ENCODE measurements at places on chromosomes 16 and 17.

GRCh38 chr17:48335858-48336500 is 94.0 kb downstream of the SKAP1 start:
- DNase-seq: no peak

DNA sequence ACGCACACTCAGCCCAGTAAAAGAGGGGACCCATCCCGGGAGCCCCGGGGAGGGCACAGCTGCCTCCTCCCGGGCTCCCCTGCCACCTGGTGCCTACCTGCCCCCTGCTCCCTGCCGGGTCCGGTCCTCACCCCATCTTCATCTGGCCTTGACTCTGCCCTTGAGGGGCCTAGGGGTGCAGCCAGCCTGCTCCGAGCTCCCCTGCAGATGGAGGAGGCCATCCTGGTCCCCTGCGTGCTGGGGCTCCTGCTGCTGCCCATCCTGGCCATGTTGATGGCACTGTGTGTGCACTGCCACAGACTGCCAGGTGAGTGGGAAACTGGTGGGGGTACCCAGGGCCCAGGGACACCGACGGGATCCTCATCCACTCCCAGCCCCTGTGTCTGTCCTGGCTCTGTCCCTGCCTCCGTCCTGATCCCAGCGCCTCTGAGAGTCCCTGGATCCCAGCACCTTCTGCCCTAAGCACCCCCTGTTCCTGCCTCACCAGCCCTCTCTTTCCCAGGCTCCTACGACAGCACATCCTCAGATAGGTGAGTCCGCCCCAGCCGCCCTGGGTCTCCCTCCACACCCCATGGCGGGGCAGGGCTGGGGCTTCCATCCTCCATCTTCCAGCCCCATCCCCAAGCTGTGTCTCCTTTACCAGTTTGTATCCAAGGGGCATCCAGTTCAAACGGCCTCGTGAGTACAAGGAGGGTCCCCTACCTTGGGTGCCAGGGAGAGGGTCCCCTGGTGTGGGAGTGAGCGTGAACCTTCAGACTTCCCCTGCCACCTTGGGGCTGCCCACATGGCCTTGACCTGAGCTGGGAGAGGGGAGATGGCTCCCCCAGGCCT is 574 bp downstream of the LAT start:
- DNase-seq: no peak

GRCh38 chr16:2792940-2793339 is 5.3 kb upstream of the PRSS41 start:
- peak; percentile 5 for DNase-seq

DNA sequence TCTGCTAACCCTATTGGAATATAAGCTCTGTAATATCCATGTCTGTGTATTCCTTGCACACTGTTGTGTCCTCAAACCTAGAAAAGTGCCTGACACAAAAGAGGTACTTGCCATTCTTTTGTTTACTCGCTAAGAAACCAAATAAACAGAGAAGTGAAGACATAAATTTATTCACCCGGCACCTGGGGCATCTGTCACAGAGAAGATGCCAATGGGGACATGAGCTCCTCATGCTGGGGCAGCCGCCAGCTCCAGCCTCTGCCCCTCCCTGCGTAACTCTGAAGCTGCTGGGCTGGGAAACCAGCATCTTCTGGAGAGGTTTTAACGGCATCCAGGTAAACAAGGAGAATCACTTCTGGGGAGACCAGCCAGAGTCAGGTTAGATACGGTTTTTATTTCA is 15.1 kb upstream of the CDRT4 start:
- DNase-seq: peak; percentile 44

DNA sequence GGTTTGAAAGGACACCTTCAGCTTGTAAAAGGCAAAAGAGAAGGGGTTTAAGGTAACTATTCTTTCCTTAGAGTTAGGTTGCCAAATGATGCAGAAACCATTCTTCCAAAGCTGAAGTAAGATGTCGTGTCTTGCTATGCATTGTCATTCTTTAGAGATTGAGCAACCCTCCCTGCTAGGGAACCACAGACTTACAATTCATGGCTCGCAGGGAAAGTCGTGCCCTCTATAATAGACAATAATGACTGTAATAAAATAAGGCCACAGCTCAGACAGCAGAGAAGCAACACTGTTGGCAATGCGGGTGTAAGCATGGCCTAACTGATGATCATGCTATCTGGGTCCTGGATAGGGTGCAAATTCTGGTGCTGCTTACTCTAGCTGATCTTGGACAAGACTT is 129.6 kb upstream of the CDH13 start:
- no peak for DNase-seq

- DNase-seq: no peak
Observed at GRCh38 chr17:37360632-37361031, 15.2 kb upstream of the C17orf78 start.

DNA sequence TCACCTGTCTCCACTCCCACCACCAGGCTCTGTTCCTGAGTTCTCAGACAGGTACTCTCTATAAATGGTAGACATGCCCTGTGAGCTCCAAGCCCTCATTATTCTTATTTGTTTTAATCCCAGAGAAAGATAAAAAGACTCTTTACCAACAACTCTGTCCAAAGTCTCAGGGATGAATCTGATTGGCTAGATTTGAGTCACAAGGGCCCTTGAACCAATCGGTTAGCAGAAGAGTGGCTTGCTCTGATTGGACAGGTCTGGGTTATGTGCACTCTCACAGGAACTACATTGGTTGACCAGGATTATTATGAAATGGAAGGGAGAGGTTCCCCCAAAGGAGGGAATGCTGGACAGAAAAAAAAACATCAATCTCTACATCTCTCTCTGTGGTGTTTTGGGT is 7.5 kb downstream of the COTL1 start:
- no peak for DNase-seq

Data from sigmoid colon (tissue), 7 donors.